ENCODE measurements at places on chromosomes 5 and 9. TPM values are rescaled to one million over a fixed set of nuclear protein-coding genes. Genes with fewer than 3 reads are reported as not detected.

Gene IL13
- not detected for total RNA-seq

Gene TMOD1
- 0.47 TPM for total RNA-seq

Gene AIF1L
- total RNA-seq, result not detected

Gene LHFPL2
- 0.25 TPM for total RNA-seq

Gene GADD45G
- total RNA-seq, result 16.1 TPM

Gene TAF11L12
- not detected for total RNA-seq

Gene NREP
- total RNA-seq, result 2.9 TPM

Gene GRXCR2
- not detected for total RNA-seq

Gene ECSCR
- not detected for total RNA-seq

Gene LRRC8A
- 35.8 TPM for total RNA-seq

Gene ARHGEF39
- 0.08 TPM for total RNA-seq

Gene PPP1R26
- total RNA-seq, result 0.47 TPM

Gene CCL28
- 20.9 TPM for total RNA-seq

Gene PCDHB7
- not detected for total RNA-seq

Gene BARHL1
- total RNA-seq, result not detected

Gene ZNF879
- total RNA-seq, result 5.1 TPM

Gene ARSI
- 0.56 TPM for total RNA-seq

Gene ADRB2
- total RNA-seq, result 1.2 TPM

Gene OR1N2
- total RNA-seq, result not detected

Gene STING1
- total RNA-seq, result 155 TPM

Gene IFNA17
- total RNA-seq, result not detected

Gene LCN10
- total RNA-seq, result not detected

Gene CDKN2A
- 0.89 TPM for total RNA-seq
